ENCODE measurements at places on chromosomes 2 and 18.

- no peak for DNase-seq
Measured at GRCh38 chr18:9184998-9185613, 48.5 kb downstream of the ANKRD12 start.

GRCh38 chr2:159026170-159026569, 57.7 kb downstream of the TANC1 start:
- no peak for DNase-seq

GRCh38 chr2:191867507-191867847, 20.6 kb upstream of the CAVIN2 start:
- DNase-seq: no peak

- DNase-seq: no peak
Measured at GRCh38 chr2:74756356-74756890, 77.5 kb upstream of the HK2 start.

DNA sequence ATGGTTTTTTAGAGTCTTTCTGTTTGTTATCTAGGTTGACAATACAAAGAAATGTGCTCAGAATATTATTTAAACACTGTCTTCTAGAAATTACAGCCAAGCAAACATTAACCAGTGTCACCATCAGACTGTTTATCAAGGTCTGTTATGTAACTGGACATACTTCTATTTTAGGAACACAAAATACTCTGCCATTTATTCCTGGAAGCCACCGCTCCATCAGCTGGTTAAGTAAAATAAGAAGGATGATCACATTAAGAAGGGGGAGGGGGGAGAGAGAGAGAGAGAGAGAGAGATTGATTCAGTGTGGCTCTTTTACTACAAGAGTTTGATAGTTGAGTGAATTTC, 47.9 kb downstream of the MBP start:
- DNase-seq: no peak

- DNase-seq: no peak
Measured at GRCh38 chr18:36947820-36948348, 119.0 kb downstream of the KIAA1328 start.

- DNase-seq: no peak
Measured at GRCh38 chr2:223503746-223504145, 98.4 kb downstream of the SCG2 start.
